Esophagus squamous epithelium (tissue), 5 donors: ENCODE measurements at places on chromosomes 2 and 18.

DNA sequence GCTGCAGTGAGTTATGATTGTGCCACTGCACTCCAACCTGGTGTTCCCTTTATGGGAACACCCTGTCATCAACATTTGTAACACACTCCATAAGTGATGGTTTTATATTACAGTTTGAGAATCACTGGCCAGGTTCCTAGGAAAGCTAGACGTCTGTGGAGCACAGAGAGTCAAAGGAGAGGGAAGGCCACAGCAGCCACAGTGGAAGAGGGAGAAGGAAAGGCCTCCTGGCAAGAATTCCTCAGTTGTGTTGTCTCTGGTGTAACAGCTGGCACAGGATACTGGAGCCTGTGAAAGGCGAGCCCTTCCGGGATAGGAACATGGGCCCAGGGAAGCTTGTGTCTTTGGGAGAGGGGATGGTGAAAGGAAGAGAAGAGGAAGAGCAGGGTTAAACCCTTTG is 360.5 kb upstream of the PIK3C3 start:
- H3K36me3 ChIP-seq, result no peaks in the 10 kb centered on the region
- H3K4me3 ChIP-seq, result no peak overlapping the region
- H3K27me3 ChIP-seq, result no peaks in the 10 kb centered on the region
- no peak for DNase-seq

- no peak overlapping the region for H3K4me3 ChIP-seq
- H3K4me1 ChIP-seq, result no peaks in the 10 kb centered on the region
- H3K36me3 ChIP-seq, result no peaks in the 10 kb centered on the region
Measured at GRCh38 chr2:233708942-233709341, 3.8 kb upstream of the UGT1A5 start.

DNA sequence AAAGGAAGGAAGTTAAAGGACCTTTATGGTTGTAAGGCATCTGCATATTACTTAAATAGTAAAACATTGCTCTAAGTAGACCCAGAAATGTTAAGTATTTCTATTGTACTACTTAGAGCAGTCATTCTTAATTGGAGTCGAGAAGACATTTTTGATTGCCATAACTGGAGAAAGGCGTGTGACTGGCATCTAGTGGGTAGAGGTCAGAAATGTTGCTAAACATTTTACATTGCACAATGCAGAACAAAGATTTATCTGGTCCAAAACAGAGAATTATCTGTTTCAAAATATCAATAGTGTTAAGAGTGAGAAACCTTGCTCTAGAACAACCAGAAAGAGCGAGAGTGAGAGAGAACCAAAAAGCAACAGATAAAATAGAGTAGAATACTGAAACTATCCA is 23.3 kb upstream of the ROCK1 start:
- no peak overlapping the region for H3K4me3 ChIP-seq
- DNase-seq, result no peak
- no peak overlapping the region for H3K27ac ChIP-seq

DNA sequence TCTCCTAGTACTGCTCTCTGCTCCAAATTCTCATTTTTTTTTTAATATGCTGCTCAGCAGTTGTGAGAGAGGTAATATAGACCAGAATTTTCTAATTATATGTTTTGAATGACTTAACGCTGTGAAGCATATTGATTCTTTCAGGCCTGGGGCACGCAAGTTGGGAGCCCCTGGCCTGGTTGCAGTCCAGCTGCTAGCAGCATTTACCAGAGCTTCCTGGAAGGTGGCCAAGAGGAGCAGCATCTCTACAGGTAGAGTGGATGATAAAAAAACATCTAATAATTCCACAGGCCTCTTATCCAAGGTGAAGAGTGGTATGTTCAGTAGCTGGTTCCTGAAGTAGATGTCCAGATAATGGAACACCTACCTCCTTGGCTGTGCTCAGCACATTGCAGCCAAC is 7.3 kb upstream of the UGP2 start:
- H3K27me3 ChIP-seq, result no peaks in the 10 kb centered on the region
- no peak for DNase-seq
- H3K4me3 ChIP-seq, result no peak overlapping the region
- no peaks in the 10 kb centered on the region for H3K36me3 ChIP-seq
- H3K27ac ChIP-seq, result no peak overlapping the region

DNA sequence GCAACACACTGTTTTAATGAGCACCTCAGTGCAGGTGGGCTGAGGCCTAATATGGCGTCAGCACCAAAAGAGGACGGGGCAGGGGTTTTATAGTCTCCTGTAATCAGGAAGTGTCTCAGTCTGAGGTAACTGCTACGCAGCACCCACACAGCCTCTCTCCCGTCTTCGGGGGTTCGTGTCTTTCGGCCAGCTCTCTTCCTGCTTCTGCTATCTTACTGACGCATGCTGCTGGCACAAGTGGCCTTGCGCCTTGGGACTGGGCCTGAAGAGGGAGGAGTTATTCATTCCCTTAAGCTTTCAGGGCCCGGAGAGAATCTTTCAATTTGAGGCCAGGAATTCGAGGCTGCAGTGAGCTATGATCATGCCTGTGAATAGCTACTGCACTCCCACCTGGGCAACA is 14.5 kb upstream of the PAPOLG start:
- H3K4me1 ChIP-seq, result no peaks in the 10 kb centered on the region
- H3K27ac ChIP-seq, result no peak overlapping the region
- H3K36me3 ChIP-seq, result no peaks in the 10 kb centered on the region
- H3K27me3 ChIP-seq, result no peaks in the 10 kb centered on the region

DNA sequence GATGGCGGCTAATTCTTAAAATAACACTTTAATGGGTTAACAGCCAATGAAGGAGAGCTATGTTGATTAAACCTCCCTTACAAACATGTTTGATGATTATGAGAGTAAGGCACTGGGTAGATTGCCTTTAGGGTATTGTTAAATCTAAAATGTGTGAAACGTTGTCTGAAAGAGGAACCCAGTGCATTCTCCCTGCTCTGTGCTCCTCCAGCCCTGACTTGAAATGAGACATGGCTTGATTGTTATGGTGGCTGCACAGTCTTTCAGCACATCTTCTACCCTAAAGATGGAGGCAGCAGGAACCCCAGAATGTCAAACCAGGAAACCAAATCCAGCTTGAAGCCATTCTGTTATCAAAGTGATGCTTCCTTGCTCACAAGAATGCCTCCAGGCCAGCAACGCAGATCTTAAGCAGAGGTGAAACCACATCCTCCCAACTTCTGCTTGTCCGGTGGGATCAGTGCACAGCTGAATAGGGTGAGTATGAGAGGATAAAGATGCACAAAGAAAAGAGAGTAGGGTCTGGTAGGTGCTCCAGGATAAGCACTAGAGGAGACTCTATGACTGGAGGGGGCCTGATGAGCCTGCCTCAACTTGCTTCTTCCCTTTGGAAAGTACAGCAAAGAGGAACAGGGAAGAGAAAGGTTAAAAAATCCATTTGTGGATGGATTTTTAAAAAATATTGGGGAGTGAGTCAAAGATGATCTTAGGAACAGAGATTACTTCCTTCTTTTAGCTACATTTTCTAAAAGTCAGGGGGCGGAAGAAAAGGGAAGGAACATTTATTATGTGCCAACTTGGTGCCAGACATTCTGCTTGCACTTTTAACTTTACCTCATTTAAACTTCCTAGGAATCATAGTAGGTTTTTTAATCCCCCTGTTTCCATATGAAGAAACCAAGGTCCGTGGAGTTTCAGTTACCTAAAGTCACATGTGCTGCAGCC is 523.0 kb downstream of the TXNL1 start:
- peaks cover 40% of the 10 kb centered on the region for H3K4me1 ChIP-seq
- DNase-seq, result no peak
- no peak overlapping the region for H3K4me3 ChIP-seq

- DNase-seq, result no peak
- H3K27me3 ChIP-seq, result no peaks in the 10 kb centered on the region
- no peak overlapping the region for H3K27ac ChIP-seq
Measured at GRCh38 chr2:171025214-171025613, 96.2 kb downstream of the GORASP2 start.

GRCh38 chr2:7430421-7430868 is 513.2 kb downstream of the RNF144A start:
- peaks cover 5% of the 10 kb centered on the region for H3K27me3 ChIP-seq
- H3K27ac ChIP-seq, result no peak overlapping the region
- H3K36me3 ChIP-seq, result no peaks in the 10 kb centered on the region
- peak overlapping the region; percentile 42 for H3K4me3 ChIP-seq

DNA sequence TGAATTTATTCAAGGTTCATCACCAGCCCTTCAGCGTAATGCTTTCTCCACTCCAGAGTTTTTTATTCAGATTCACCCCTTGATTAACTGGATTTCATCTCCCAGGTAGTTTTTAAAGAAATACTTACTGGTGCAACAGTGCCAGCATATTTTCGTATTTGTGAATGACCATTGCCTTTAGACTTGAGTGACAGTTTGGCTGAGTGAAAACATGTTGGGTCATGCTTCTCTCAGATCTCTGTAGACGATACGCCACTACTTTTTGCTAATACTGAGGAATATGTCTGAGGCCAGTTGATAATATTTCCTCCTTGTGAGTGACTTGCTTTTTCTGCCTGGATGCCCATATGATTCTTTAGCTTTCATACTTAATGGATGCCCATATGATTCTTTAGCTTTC is 51.5 kb downstream of the CYP26B1 start:
- no peak overlapping the region for H3K27ac ChIP-seq
- peaks cover 6% of the 10 kb centered on the region for H3K4me1 ChIP-seq
- DNase-seq, result no peak

DNA sequence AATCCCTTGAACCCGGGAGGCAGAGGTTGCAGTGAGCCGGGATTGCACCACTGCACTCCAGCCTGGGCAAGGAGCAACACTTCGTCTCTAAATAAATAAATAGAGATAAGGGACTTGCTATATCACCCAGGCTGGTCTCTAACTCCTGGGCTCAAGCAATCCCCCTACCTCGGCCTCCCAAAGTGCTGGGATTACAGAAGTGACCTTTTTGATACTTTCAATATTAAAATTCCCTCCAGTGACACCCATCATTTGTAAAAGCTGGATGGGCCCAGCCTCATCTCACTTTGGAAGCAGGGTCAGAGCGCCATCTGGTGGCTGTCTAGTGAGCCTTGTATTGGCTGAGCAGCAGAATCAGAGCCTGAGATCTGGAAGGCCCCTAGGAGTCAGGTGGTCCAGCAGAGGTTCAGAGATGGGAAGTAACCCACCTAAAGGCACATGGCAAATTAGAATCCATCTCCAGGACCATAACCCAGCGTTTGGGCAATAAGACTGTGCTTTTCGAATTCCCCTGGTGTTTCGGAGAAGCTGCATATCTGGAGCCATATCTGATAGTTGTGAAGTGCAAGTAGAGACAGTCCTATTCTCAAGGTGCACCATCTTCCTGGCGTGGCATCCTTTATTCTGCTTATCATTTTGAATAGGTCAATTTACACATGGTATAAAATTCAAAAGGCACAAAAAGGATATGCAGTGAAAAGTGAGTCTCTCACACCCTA is 18.3 kb upstream of the SLC35F6 start:
- DNase-seq, result no peak
- no peak overlapping the region for H3K4me3 ChIP-seq
- no peak overlapping the region for H3K27ac ChIP-seq
- H3K4me1 ChIP-seq, result no peaks in the 10 kb centered on the region

DNA sequence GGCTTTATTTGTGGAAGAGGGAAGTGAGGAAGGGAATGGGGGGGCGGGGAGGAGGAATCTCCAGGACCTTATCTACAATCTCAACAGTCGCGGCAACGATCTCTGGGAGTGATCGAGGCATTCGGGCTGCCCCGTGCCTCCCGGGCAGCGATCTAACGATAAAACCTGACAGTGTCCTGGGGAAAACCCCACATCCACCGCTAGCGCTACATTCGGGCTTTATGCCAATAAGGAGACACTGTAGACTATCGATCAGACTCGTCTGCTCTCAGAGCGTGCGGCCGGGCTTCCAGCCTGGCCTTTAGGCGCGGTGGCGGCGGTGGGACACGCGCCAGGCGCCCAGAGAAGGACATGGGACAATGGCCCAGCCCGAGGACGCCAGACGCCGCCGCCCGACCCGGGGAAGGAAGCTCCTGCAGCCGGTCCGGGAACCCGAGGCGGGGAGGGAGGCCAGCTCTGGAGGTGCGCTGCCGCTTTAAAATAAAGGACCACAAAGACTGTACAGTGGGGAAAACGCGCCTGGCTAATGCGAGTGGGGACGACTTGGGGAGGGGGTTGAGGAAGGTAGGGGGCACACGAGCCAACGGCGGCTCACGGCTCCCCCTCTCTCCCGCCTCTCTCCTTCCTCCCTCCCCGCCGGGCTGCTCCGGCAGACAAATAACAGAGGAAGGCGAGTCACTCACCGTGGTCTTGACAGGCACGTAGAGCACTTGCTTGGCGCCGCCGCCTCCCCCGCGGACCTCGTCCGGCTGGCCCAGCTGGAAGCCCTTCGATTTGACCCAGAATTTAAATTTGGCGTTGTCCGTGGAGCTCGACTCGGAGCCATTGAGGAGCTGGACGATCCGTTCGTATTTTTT is 2.2 kb downstream of the NOL4 start:
- H3K27me3 ChIP-seq, result peaks cover 28% of the 10 kb centered on the region
- H3K4me3 ChIP-seq, result peak overlapping the region; percentile 63
- peaks cover 14% of the 10 kb centered on the region for H3K4me1 ChIP-seq
- DNase-seq, result no peak
- H3K36me3 ChIP-seq, result no peaks in the 10 kb centered on the region

DNA sequence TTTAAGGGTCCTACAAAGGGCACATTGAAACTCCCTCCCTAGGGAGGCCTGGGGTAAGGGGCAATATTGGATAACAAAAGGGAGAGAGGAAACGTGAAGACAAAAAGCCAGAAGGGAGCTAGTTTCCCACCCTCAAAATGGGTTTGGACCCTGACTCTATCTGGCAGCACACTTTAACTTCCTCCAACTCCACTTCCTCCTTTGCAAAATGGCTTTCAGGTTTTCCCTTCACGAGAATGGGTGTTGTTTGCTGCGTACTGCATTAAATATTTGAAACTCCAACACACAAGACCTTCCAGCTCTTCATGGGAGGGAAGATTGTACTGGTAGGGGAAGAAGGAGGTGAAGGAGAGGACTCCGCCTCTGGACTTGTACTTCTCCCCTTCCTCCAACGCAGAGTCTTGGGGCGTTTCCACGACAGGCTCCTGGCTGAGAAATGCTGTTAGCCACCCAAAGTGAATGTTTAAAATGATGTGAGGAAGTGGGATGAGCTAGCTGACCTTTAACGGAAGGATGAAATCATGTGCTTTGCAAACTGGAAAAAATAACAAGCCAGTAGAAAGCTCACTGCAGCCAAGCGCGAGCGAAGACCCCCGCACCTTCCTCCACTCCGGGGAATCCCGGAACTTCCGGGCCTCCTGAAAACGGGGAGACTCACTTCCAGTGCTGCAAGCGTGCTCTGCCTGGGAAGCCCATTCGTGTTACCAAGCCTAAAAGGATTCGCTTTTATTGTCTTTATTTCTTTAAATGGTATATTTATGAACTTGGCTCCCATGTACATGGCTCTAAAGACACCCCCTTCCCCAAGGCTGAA is 85.6 kb downstream of the VIT start:
- DNase-seq, result no peak
- H3K36me3 ChIP-seq, result no peaks in the 10 kb centered on the region
- no peak overlapping the region for H3K27ac ChIP-seq
- H3K27me3 ChIP-seq, result no peaks in the 10 kb centered on the region
- H3K4me1 ChIP-seq, result peaks cover 12% of the 10 kb centered on the region

- no peaks in the 10 kb centered on the region for H3K36me3 ChIP-seq
- peaks cover 47% of the 10 kb centered on the region for H3K27me3 ChIP-seq
- no peak for DNase-seq
- H3K27ac ChIP-seq, result peak overlapping the region; percentile 94
- peak overlapping the region; percentile 93 for H3K4me3 ChIP-seq
- H3K4me1 ChIP-seq, result peaks cover 38% of the 10 kb centered on the region
Measured at GRCh38 chr18:26549263-26550094, 1.1 kb upstream of the KCTD1 start.
